KBM-7 (cell line): ENCODE measurements at places on chromosomes 2 and 18.

DNA sequence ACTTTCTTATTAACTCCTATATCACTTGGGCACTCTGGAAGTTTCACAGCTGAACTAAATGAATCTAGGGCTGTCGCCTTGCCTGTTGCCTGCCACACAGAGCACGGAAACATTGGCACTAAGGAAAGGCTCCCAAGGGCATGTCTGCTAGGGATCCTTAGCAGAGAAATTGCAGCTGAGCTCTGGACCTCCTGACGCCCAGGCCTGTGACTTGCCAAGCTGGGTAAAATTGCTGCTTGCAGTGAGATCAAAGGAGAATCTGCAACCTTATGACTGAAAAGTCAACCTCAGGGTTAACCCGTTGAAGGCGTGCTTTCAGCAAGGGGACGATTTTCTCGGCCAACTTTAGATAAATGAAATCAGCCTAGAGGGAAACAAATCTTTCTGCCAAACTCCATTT lies 189.8 kb downstream of the NCK2 start:
- DNase-seq, result no peak

DNA sequence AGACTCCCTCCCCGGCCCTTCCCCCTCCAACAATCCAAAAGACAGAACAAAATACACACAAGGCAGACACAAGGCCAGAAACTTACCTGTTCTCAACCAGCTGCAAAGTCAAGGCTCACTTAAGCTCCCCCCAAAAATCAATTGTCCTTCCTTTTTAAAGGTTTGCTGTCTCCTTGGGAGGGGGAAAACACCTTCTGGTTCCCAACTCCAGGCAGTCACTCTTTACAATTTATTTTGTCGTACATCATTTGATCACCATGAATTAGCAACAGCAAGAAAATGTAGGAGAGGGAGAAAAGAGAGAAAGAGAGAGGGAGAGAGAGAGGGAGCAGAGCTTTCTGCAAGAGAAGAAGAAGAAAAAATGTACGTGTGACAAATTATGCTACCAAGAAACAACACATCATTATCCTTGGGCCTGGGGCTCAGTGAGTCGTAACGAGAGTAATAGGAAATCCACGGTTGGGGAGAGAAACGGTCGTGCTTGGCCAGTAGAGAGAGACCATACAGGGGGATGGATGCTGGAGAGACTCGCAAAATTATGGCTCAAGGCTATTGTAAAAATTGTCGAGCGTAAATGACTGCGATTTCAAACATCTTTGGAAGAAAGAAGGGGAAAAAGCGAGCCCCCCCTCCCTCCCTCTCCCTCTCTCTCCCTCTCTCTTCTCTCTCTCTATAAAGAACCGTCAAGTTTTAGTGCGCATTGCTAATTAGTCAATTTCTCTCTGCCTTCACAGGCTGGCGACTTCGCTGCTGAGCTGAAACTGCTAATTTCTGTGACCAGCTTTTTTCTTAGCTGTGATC lies at the start of gene KLHL14:
Gene KLHL14 (minus strand): TSS at position 443 of the 801 bp plus-strand sequence. CDS start 2,432 bp downstream, outside the sequence.
- no peak for DNase-seq

GRCh38 chr2:235765181-235765820 lies 271.5 kb downstream of the AGAP1 start:
- DNase-seq, result no peak

GRCh38 chr2:151681051-151681450 lies 53.2 kb downstream of the NEB start:
- DNase-seq, result peak; percentile 8

GRCh38 chr2:146193619-146194018 lies 1651.2 kb upstream of the ACVR2A start:
- DNase-seq, result no peak

DNA sequence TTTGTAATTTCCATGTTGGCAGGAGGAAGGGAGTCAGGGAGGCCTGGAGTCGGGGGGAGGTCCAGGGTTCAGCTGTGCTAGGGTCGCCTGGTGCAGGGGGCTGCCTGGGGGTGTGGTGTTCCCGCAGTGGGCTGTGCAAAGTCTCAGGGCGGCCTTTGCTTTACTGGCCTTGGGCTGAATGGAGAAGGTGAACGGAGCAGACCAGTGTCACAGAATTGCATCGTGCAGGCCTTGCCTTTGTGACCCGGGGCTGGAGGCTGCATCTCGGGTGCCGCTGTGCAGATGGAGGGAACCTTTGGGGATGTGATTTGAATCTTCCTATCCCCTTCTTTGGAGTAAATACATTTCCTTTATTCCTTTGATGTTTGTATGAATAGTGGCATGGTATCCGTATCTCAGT lies 8.8 kb downstream of the SNTG2 start:
- DNase-seq, result no peak

GRCh38 chr2:82215212-82215611 lies 1910.7 kb upstream of the LRRTM1 start:
- DNase-seq, result no peak

- no peak for DNase-seq
These were observed 57.1 kb downstream of the SLC16A14 start for GRCh38 chr2:230011617-230012016.

- DNase-seq, result peak; percentile 35
These were observed 105.6 kb upstream of the LDLRAD4 start for GRCh38 chr18:13112982-13113381.

DNA sequence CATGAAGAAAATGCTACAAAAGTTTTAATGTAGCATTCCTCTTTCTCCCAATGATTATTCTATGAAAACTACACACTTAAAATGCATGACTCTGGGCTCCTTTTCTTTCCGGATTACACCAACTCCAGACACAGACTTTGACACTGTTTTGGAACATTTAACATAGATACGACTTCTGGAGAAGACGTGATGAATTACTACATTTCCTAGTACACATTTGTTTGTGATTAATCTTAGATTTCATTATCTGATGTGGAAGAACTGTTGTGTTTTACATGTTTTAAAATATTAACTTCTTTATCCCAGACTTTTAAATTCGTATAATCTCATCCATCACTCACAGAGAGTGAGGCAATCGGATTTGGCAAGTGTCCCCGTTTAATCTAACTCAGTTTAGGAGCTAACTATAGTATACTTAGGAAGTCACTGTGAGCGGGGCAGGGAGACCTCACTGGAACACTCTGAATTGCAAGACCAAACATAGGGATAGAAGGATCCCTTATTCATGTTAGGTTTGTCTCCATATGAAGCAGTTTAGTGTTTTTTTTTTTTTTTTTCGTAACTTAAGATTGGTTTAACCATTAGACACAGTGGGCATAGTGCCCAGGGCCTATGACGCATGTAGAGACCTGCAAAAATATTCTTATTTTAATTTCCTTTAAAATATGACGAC lies 66.7 kb downstream of the PDE1A start:
- no peak for DNase-seq

- DNase-seq, result no peak
These were observed 143.0 kb downstream of the AQP4 start for GRCh38 chr18:26722565-26722931.

DNA sequence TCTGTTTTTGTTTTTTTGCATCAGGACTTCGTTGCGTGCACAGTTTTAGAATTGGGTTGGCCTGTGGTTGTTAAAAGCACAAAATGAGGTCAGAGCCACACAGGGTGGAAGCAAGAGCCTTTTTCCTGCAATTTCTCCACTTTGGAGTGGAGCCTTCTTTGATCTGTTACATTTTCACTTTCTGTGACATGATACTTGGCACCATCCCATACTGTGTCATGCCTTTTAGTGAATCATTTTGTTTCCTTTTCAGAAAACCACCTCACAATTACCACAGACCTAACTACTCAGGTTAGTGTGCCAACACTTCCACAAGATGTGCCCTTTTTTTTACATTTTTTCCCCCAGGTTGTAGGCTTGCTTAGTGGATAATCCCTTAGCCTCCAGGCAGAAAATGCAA lies 32.5 kb downstream of the MERTK start:
- no peak for DNase-seq

DNA sequence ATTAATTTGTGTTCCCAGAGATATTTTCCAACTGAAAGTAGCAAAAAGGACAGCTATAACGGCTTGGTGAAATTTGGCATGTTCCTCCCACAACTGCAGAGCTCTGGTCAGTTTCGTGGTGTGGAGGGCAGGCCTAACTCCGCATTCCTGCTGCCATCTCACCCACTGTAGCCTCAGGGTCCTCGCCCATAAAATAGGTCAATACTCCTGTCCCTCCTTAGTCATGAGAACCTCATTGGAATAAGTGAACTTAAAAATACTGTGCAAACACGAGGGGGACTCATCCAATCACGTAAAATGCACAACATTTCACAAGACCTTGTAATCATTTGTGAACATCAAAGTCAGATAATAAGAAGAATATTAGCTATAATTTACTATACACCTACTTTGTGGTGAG lies 143.5 kb upstream of the NCKAP5 start:
- DNase-seq, result no peak

DNA sequence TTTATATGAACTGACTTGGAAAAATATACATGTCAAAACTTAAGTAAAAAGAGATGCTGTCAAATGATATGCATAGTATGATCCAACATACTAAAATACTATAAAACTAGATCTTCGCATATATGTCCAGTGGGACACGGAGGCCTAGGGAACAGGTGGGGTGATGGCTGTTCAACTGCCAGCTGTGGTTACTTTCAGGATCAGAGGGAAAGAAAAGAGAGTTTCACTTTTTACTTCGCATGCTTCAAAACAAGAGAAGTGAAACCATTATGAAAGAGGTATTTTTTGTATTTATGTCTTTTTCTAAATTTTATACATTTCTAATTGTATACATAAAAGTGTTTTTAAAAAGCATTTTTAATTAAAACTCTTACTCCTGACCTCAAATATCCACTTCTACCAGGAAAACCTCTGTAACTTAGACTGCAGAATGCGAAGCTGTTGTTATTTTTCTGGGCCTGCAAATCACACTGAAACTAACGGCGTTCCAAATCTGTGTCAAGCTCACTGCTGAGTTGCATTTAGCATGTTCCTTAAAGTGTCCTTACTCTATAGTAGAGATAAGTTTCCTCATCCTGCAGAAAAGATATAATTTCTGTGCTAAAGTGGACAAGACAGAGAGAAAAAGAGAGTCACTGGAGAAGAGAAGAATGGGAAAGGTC lies 97.8 kb upstream of the SLC35G4 start:
- no peak for DNase-seq

- DNase-seq, result no peak
These were observed 88.9 kb downstream of the TTN start for GRCh38 chr2:178718283-178718682.

GRCh38 chr18:41829647-41830516 lies 125.2 kb upstream of the PIK3C3 start:
- no peak for DNase-seq

- no peak for DNase-seq
These were observed 611.1 kb upstream of the FANCL start for GRCh38 chr2:58852243-58852642.

DNA sequence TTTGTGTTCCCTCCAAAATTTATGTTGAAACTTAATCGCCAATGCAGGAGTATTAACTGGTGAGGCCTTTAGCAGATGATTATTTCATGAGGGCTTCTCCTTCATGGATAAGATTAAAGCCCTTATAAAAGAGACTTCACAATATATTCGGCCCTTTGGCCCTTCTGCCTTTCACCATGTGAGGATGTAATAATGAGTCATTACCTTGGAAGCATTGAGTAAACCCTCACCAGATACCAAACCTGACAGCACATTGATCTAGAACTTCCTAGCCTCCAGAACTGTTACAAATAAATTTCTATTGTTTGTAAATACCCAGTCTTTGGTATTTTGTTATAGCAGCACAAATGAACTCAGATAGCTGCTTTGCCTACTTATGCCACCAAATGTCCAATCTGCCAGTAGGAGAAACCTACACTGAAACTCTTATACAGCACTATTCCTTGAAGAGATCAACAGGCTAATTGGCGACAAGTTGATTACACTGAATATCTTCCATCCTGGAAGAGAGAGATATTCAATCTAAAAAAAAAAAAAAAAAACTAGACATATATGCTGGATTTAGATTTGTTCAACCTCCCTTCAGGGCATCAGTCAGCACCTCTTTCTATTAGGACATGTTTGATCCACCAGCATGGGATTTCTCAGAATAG lies 125.9 kb upstream of the COL5A2 start:
- DNase-seq, result no peak

DNA sequence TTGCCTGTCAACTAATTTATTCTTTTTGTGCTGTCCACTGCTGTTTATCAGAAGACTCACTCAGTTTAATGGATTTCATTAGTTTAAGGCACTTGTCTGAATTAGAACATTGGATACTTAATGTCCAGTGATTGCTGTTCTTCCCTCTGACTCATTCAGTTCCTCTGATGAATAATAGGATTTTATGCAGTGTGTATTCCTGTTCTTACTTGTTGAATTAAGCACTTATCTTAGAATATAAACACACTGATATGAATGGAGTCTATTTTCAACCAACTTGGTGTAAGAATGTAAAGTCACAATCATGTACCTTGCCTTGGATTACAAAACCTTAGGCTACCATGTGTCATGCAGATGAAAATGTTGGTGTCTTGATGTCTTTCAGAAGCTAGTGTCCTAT lies 87.0 kb upstream of the PROKR1 start:
- DNase-seq, result no peak

GRCh38 chr2:44135771-44136170 lies 32.9 kb upstream of the PPM1B start:
- DNase-seq, result no peak

DNA sequence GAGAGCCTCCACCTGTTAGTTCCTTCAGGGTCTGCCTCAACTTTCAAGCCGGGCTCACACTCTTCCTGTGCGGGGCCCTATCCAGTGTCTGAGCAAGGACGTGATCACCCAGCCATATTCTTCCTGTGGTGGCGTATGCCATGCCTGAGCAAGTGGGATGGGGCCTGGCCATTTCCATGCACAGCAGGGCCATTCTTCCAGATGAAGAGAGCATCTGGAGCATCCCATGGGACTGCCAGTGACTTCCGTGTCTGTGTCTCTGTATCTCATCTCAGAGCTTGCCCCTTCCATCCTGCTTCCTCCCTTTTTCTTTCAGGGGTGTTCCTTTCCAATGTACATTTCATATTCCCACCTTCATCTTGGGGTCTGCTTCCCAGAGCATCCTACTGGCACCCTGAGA lies 20.2 kb downstream of the SCG2 start:
- no peak for DNase-seq

GRCh38 chr2:98883780-98884211 lies 52.2 kb downstream of the CRACDL start:
- no peak for DNase-seq

- no peak for DNase-seq
These were observed 68.6 kb downstream of the LPIN1 start for GRCh38 chr2:11814979-11815510.

DNA sequence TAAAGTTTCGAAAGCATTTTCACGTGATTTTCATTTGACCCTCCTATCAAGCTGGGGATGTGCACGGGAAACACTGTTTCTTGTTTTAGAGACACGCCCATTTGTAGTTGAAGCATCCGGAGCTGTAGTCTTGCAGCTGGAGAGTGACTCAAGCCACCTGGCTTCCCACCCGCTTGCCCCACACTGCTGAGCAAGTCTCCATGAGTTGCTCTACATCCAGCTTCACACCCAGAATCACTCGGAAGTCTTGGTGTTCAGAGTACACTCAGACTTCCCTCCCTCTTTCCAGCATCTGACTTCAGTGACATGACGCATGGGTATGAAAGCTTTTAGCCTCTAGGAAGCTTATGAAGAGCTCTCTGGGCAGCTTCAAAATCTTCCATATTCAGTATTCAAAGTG lies 262.4 kb downstream of the NBAS start:
- no peak for DNase-seq

GRCh38 chr2:201126308-201127151 lies 10.6 kb downstream of the CFLAR start:
- DNase-seq, result no peak

- peak; percentile 69 for DNase-seq
These were observed 25.7 kb downstream of the NPPC start for GRCh38 chr2:231900486-231900942.

GRCh38 chr18:78505851-78506461 lies 473.7 kb upstream of the SALL3 start:
- no peak for DNase-seq

- no peak for DNase-seq
These were observed 51.1 kb downstream of the DSC3 start for GRCh38 chr18:30991397-30991796.
